ENCODE measurements at places on chromosomes 4 and X.

- no peak for DNase-seq
These were observed 59.8 kb upstream of the RPL34 start for GRCh38 chr4:108560616-108561015.

- no peak for DNase-seq
These were observed 19.3 kb upstream of the GCNA start for GRCh38 chrX:71558920-71559319.

- no peak for DNase-seq
These were observed 106.5 kb upstream of the STOX2 start for GRCh38 chr4:183798301-183799253.

GRCh38 chr4:6233929-6234328 lies 33.6 kb upstream of the JAKMIP1 start:
- no peak for DNase-seq

DNA sequence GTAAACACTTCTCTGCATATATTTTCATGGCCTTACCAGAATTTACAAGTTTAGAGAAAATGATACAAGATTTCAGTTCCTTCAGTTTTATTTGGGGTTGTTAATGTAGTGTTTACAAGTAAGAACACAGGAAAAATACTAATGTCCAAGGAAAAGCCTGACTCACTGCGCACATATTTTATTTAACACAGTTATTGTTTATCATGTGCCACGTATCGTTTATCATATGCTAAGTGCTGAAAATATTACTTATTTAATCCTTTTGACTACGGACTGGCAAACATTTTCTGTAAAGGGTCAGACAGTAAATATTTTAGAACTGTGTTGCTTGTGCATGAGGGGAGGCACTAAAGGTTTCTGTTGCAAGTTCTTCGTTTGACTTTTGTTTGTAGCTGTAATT lies 794 bp downstream of the HSD17B13 start:
- no peak for DNase-seq

All from activated T-helper 1 cell treated with anti-CD3 and anti-CD28 coated beads, Interleukin-2, amount 50 U/mL, for 16 hours (primary cell).